Effector CD8-positive, alpha-beta T cell (primary cell): ENCODE measurements at places on chromosomes 13 and 19.

DNA sequence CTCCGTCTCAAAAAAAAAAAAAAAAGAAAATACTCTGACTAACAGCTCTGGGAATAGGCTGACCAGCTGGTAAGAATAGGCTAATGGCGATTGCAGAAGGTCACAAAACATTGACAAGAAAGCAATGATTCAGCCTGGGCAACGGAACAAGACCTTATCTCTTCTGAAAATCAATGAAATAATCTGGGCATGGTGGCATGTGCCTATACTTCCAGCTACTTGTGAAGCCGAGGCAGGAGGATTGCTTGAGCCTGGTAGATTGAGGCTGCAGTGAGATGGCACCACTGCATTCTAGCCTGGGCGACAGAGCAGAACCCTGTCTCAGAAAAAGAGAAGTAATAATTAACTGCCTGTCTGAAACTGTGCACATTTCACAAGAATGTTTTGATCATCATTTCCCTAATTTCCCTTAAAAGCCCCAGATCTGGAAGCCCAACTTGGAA lies 18.8 kb upstream of the MTRF1 start:
- no peak for DNase-seq

GRCh38 chr13:20451397-20451796 lies 74.3 kb downstream of the CRYL1 start:
- no peak for DNase-seq

DNA sequence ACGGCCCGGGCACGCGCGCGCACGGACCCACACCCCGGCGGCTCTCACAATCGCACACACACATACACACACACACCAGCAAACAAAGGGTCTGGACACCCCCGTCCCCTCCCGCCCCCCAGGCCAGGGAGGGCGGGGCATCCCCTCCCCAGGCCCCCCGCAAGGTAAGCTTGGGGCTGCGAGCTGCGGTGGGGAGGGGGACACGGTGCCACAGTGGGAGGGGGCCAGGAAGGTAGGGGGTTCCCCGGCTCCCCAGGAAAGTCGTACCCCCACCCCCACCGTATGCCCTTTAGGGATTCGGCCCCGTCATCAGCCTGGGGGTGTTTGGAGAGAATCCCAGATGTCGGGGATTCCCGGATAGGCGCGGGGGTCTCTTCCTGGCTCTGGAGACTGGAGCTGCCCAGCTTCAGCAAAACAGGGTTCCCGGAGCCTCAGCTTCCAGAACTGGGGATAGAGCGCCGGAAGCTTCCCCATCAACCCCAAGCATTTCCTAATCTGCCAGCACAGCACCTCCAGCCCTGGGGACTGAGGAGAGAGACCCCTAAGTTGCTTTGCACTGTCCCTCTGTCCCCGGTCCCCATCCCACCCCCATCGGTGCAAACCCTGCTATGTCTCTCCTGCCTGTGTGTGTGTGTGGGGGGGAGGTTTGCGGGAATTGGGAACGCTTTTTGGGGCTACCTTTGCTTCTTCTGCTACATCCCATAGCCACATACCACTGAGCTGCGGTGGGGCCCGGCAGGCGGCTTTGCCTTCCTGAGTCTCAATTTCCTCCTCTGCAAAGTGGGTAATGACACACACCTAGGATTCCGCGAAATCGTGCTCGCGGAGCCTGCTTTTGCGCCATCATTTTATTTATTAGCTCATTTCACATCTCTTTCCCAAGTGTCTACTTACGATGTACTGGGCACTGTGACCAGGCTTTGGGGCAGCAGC lies 1.8 kb upstream of the CDC37 start:
- DNase-seq, result no peak

DNA sequence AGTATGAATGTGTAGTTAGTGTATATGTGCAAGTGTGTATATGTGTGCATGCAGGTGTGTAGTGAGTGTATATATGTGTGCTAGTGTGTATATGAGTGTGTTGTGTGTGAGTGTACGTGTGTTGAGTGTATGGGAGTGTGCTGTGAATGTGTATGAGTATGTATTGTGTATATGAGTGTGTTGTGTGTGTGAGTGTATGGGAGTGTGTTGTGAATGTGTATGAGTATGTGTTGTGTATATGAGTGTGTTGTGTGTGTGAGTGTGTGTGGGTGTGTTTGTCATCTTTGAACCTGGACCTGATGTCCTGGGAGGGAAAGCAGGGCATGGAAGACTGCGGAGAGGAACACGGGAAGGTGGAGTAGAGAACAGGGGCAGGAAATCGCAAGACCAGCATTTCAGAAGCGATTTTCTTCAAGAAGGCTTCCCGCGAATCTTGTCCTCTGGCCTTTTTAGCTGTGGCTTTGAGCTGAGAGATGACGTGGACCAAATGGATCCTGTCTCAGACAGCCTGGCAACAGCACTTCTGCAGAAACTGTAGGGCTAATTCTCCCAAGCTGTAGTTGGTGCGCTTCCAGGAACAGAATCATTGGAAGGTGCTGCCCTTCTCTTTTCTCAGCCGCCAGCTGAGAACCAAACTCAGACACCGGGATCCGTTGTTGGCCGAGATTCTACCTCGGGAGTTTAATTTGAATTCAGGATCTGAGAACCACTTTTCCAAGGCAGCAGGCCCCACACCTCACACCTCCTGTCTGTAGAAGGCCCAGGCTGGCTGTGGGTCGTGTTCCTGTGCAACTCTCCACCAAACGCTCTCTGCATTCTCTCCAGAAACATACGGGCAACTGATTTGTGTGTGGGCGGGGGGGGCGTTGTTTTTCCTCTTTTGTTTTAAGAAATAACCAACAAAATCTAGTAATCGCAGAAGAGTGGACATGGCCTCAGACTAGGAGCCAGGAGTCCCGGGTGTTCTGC lies 94.7 kb upstream of the RAP2A start:
- DNase-seq, result no peak

DNA sequence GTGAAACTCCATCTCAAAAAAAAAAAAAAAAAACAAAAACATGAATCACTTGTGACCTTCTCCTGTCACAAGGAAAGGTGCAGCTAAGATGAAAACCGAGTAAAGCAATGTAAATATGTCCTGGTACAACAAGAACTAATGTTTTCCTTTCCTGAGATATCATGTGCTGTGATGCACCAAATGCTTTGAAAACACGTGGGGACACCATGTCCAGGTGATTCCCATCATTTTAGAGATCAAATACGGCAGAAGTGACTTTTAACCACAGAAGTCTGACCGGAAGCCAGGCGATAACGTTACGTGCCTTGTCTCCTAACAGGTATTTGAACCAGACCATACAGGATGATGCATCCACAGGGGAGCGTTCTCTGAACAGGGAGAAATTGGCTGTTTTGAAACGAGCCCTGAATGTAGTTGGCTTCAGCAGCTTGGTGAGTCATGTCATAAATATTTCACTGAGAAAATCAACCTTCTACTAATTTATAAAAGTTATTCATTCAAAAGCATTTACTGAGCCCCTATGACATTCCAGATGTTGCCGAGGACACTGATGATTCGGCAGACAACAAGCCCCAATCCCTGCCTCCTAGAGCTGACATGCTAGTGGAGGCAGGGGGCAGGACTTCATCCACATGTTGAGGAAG lies 328.1 kb downstream of the MYO16 start:
- DNase-seq, result no peak

- no peak for DNase-seq
Observed at GRCh38 chr13:30991184-30991583, 58.7 kb downstream of the TEX26 start.
